ENCODE measurements at places on chromosomes 1 and 21. TPM values are rescaled to one million over a fixed set of nuclear protein-coding genes. Genes with fewer than 3 reads are reported as not detected.

DNA sequence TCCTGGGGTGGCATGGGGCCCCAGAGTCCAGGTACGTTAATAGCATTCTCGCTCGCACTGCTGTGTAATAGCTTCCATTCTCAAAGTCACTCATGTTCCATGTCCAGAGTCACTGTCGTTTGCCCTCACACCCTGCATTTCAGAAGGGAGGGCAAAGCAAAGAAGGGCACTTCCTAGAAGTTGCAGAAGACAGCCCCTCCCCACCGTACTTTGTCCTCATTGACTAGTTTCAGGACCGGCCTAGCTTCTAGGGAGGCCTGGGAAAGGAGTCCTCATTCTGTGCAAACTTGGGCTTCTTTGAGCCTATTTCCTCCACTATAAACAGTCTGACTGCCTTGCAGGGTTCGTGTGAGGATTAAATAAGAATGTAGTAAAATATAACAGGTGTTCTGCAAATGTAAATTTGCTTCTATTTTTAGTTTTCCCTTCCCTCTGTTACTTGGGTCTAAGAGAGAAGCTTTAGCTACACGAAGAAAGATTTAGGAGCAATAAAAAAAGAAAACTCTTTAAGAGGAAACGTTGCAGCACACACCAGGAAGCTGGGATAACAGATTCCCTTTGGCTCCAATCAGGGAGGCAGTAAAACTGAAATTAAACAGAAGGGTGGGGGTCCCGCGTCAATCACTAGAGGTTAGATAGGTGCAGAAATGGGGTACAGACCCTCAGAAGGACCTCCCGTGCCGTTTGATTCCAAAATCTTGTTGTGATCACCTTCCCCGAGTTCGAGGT lies 40.1 kb downstream of the ACTL8 start:
- no peak for DNase-seq

DNA sequence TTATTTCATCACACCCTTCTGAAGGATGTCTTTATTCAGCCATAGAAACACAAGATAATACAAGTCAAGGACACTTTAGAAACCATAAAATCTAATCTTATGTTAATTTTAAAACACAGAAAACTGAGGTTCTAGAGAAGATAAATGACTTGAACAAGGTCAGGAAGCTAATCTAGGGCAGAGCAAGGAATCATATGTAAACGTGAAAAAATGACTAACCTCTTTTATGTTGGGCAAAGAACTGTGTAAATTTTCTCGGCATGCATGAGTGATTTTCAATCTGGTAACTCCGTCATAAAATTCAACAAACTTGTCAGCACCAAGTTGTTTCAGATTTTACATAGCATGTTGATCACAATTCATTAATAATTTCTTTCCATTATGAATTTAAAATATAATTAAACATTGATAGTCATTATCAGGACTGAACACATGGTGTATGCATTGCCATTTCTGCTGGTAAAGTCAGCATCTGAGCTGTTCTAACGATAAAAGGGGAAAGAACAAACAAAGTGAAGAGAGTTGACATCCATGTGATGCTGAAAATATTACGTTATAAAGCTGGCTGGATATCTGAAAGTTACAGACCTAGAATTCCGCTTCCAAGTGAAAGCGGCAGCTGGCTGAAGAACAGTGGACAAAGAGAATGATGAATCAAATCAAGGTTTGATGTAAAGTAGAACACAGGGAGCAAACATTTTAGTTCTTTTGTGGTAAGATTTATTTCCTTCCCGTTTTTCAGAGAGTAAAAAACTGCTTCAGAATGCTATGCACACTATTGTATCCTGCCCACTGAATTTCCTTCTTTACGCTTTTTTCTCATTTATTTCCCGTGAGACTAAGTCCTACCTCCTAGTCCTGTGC lies 1037.4 kb upstream of the TMPRSS15 start:
- no peak for DNase-seq

- no peak for DNase-seq
Observed at GRCh38 chr1:2242814-2243725, 15.0 kb downstream of the SKI start.

DNA sequence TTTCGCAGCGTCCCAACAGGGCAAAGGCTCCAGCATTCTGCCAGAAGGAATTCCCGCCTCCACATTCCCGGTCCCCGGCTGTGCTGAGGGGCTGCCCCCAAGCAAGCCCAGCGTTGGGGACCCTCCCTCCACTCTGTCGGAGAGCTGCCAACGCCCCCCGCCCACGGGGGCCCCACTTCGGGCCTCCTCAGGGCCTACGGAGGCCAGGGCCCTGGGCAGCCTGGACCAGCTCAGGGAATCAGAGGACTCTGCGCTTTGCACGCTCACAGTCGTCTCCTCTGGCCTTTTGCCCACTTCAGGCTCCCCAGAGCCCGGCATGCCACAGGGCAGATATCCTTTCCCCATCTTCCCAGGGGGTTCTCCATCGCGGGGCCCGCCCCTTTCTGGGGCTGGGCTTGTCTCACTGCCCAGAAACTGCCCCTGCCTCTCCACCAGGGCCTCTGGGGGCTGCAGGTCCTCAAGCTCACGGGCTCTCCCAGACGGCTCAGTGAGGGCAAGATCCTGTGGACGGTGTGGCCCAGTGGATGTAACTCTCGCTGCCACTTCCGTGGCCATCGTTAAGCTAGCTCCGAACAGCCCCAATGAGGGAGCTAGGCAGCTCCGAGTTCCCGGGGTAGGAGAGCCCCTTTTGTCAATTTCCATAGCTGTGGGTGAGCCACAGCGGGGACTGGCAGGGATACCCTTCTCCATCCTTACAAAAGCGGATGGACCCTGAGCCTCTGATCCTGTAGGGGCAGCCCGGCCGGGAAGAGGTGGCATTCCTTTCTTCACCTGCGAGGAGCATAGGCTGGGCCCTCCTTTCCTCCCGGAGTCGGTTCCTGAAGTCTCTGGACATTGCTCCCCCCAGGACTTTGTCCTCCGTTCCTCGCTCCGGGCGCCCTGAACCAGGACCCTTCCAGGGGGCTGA lies 2.8 kb downstream of the ITPKB start:
- DNase-seq = no peak

The POMGNT1 gene
- 34.3 TPM for total RNA-seq

DNA sequence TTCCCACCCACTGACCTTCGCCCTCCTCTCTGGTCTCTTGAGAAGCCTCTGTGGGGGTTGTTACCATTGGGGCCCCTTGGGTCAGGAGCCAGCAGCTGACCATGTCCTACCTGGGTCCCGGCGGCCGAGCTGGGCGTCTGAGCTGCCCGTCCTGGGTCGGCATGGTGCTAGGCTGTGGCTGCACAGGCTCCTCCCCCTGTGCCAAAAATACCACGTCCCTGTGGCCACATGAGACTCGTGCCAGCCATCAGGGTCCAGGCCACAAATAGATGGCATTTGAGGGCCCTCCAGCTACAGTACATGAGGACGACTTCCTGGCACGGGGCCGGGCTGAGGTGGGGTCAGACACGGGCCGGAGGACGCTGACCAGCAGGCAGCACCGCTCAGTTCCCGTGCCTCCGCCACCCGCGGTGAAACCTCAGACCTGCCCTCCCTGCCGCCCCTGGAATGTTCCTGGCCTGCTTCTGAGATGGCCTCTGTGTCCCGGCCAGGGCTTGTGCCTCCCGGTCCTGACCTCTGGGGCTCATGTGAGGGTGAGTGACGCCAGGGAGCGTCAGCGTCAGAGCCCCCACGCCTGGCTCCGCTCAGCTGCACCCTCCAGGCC lies at the start of gene PERM1:
TSS of gene PERM1 (minus strand) at position 139 of the 604 bp plus-strand sequence. CDS start 1,064 bp downstream, outside the sequence.
- DNase-seq = no peak

The VWA5B1 gene
- total RNA-seq = 0.16 TPM

GRCh38 chr1:924656-925560 lies 1.2 kb downstream of the SAMD11 start:
- DNase-seq = no peak

- no peak for DNase-seq
Observed at GRCh38 chr21:34670962-34671348, 2.2 kb downstream of the CLIC6 start.

DNA sequence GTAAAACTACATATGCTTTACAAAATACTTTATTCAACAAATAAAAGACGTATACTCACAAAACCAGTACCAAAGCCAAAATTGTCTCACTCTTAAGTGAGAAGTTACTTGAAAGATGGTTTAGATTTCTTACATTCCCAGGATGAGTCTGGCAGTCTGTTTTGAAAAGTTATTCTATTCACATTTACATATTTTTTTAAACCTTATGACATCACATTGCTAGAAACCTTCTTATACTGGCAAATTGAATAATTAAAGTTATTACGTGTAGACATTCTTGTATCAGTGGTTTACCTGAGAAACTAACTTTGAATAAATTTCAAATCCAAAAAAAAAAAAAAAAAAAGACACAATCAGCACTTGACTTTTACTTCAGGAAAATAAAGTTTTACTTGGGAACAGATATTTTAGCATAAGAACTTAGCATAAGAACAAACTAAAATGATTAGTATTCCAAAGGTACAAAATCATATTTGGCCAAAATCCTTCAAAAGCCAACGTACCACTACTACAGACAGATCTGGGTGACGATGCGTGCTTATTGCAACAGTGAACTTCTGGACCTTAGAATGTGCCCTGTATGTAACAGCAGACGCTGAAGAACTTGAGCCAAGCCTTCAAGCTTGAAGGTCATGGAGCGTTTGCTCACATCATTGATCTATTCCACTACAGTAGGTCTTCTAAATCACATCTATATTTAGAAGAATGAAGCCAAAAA lies 2.5 kb downstream of the CDC42BPA start:
- DNase-seq = no peak

GRCh38 chr1:226066415-226067078 lies 4.0 kb downstream of the H3-3A start:
- no peak for DNase-seq

DNA sequence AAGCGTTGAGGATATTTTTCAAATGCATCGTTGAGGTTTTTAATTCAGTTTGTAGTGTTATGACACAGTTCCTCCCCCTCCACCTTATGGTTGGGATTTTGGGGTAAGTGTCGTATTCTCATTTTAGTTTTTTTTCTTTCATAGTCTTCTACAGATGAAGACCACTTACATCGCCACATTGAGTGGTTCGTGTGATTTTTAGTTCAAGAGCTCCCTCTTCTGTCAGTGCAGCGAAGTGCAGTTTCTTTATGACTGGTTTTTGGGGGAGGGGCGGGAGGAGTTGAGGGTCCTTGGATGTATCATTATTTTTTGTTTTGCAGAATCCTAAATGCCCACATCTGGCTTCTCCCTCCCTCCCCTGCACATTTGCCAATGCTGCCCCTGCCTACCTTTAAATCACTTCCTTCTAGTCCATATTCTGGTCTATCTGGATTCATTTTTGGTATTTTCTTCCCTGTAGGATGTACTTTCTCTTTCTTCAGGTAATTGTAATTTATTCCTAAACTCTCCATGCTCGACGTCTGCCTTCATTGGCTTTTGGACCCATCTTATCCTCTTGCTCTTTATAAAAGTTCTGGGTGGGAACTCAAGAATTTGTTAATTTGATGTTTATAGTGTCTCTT lies 433.1 kb downstream of the CAMTA1 start:
- peak; percentile 14 for DNase-seq

GRCh38 chr1:58158506-58159433 lies 387.8 kb downstream of the OMA1 start:
- no peak for DNase-seq

- DNase-seq = no peak
Observed at GRCh38 chr1:118960567-118961136, 27.5 kb downstream of the TBX15 start.

- DNase-seq = no peak
Observed at GRCh38 chr21:45699251-45699942, 55.9 kb downstream of the PCBP3 start.

DNA sequence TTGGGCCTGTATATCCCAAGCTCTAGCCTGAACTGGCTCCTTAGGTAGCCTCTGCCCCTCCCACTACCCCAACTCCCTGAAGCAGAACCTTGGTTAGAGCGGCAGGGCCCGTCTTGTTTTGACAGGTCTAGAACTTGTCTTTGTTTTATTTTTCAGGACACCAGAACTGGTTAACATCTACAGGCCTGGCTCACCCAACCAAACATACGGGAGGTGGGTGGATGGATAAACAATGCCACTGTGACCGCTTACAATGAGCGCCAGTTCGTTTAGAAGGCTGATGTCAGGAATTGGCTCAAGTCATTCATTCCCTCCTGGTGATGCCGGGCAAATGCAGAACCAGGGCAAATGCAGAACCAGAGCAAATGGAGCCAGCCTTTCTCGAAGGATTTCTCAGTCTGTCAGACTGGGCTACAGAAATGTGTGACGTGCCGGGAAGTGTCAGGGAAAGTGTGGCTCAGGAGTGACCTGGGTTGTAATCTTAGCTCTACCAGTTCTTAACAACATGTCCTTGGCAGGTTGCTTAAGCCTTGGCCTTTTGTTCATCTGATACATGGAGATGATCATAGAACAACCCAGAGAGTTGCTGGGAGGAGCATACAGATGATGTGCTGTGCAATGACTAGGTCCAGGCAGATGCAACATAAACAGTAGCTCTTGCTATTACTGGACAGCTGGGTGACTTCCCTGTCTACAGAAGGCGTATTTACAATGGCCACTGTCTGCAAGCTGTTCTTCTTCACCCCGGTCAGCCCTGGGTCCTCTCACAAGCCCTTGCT lies 30.5 kb upstream of the BTG2 start:
- no peak for DNase-seq

DNA sequence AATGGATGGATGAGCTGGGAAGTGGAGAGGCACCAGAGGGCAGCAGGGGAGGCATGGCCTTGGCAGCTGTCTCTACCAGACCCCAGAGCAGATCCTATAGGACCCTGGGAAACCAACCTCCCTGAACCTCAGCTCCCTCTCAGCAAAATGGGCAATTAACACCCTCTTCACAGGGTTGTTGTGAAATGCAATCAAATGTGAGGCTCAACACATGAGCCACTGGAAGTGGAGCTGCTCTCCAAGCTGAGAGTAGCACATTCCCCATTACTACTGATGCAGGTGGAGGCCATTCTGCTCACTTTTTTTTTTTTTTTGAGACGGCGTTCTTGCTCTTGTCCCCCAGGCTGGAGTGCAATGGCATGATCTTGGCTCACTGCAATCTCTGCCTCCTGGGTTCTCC lies 6.5 kb upstream of the SYNC start:
- DNase-seq = no peak

The PTPN14 gene
- total RNA-seq = 0.92 TPM
